ENCODE measurements at places on chromosomes 5 and 9. TPM values are rescaled to one million over a fixed set of nuclear protein-coding genes. Genes with fewer than 3 reads are reported as not detected.

CYLC2 gene
- total RNA-seq = not detected

PCDHB11 gene
- 0.05 TPM for total RNA-seq

ITK gene
- 0.13 TPM for total RNA-seq

RETREG1 gene
- total RNA-seq = 3.8 TPM

AJM1 gene
- 4.4 TPM for total RNA-seq

LAMC3 gene
- total RNA-seq = 2.1 TPM

HAVCR1 gene
- 37.2 TPM for total RNA-seq

ANKRD34B gene
- total RNA-seq = 0.18 TPM

SNCB gene
- 0.70 TPM for total RNA-seq

SCGB3A2 gene
- total RNA-seq = not detected

IGIP gene
- total RNA-seq = 0.91 TPM

NRG2 gene
- total RNA-seq = 2.0 TPM

KCNN2 gene
- 0.06 TPM for total RNA-seq

CEL gene
- 0.70 TPM for total RNA-seq

EMB gene
- total RNA-seq = 4.6 TPM

All from A549 treated with CORT108297 at 1 μM for 4 hours (cell line).